Stimulated activated CD8-positive, alpha-beta memory T cell treated with anti-CD3 and anti-CD28 coated beads, Interleukin-12 subunit alpha, Interleukin-12 subunit beta, amount 100 ng/mL, for 4 hours (primary cell): ENCODE measurements at places on chromosomes 7 and 10.

GRCh38 chr10:43200538-43201390 lies 62.5 kb downstream of the CSGALNACT2 start:
- no peak for DNase-seq

DNA sequence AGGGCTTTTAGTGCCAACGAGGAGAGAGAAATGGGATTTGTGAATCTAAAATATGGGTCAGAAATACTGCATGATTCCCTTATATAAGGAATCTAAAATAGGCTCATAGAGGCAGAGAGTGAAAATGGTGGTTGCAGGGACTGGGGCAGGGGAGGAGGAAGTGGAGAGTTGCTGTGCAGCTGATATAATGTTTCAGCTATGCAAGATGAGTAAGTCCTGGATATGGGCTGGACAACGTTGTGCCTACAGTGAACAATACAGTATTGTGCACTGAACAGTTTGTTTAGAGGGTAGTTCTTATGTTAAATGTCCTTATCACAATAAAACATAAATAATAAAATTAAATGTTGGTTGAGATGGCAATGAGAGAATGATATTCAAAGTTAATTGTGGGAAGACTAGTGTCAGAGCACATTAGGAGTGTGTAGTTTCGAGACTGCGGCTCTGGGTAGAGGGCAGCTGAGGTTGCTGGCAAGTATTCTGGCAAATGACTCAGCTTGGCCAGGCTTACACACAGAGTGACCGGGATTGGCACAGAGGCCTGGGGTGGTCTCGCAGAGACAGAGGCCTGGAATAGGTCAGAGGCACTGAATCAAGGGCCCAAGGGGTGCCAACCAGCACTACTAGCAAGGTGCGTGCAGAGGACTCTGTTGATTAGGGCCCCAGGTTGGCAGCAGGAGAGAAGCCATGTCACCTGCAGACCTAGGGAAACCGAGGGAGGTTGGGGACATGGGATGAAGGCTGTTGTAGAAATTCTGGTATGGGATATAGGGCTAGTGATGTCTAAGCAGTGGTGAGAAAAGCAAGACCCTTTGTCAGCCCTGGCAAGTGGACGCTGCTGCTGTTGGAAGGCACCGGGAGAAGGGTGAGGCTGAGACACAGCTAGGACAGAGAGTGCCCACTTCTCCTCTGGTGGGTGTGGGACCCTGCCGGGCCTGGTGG lies 2.8 kb upstream of the DEPP1 start:
- DNase-seq: no peak

- DNase-seq: no peak
Measured at GRCh38 chr7:139731802-139732470, 45.9 kb downstream of the HIPK2 start.

DNA sequence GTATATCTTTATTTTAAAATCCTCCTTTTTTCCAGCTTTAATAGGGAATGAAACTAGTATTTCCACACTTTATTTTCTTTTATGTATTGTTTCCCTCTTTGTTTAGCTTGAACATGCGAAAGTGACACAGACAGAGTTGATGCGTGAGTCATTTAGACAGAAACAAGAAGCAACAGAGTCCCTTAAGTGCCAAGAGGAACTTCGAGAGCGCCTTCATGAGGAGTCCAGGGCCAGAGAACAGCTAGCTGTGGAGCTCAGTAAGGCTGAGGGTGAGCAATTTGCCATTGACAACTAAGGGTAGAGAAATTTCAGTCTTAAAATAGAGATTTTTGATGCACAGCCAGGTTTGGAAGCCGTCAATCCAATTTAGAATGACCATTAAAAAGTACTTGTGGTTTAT lies 73.1 kb downstream of the CYP51A1 start:
- DNase-seq: no peak

DNA sequence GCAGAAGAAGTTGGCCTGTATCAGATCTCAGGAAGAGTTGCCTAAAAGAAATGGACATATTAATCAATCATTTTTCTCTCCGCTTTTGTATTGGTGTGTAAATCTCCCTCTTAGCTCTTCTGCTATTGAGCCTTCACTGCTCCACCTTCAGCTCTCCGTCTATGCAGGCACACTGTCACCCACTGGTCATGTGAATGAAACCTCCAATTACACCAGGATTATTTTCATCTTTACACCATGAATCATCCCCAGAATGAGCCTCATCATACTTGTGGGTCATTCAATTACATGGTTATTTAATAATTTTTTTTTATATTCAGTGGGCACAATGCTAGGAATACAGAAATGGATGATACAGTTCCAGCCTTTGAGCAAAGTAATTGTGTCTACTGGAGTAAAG lies 92.6 kb downstream of the LRRC4 start:
- no peak for DNase-seq

- no peak for DNase-seq
Measured at GRCh38 chr7:17758008-17758407, 182.3 kb downstream of the SNX13 start.

GRCh38 chr10:129074939-129075338 lies 392.1 kb upstream of the MGMT start:
- no peak for DNase-seq

DNA sequence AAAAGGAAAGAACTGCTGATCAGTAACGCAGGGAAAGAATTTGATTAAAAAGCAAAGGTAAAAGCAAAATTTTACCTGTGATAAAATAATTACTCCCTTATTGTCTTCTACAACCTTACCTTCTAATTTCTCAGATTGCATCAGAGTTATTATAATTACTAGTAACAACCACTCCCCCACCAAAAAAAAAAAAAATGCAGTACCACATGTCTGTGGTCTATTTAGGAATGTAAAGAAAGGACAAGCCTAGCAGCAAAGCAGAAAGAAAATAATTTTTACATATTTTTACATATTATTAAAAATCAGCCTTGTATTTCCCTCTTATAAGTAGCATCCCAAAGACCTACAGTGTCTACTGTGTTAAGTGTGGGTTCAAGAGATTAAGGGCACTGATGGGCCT lies 430.4 kb downstream of the TFEC start:
- DNase-seq: no peak

GRCh38 chr10:103855424-103855823 lies at the start of gene SH3PXD2A:
Gene SH3PXD2A (minus strand): TSS chr10:103855576. CDS start chr10:103855266, 310 bp downstream.
- no peak for DNase-seq

- no peak for DNase-seq
Measured at GRCh38 chr10:8389630-8390029, 335.1 kb downstream of the GATA3 start.

GRCh38 chr7:2887816-2888215 lies 43.7 kb upstream of the GNA12 start:
- no peak for DNase-seq

- no peak for DNase-seq
Measured at GRCh38 chr7:134365341-134366054, 48.8 kb upstream of the SLC35B4 start.

- no peak for DNase-seq
Measured at GRCh38 chr10:102593074-102593803, 51.0 kb upstream of the TRIM8 start.

DNA sequence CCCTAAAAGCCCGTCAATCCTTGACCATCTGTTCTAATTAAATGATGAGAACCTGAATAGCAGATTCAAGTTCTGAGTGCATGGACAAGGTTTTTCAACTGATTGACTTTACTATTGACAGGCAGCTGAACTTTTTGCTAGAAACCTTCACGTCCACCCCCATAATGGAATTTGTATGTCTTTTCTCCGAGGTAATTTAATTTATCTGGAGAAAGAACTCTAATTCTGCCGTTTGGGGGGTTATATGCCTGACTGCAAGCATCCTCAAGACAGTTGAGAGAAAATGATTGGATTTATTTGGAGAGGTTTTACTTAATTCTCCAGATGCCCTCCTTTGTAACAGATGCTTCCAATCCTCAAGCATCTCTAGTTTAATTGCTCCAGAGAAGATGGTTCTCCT lies 1053.4 kb upstream of the AUTS2 start:
- no peak for DNase-seq

GRCh38 chr10:65100146-65100545 lies 1578.9 kb downstream of the REEP3 start:
- no peak for DNase-seq

DNA sequence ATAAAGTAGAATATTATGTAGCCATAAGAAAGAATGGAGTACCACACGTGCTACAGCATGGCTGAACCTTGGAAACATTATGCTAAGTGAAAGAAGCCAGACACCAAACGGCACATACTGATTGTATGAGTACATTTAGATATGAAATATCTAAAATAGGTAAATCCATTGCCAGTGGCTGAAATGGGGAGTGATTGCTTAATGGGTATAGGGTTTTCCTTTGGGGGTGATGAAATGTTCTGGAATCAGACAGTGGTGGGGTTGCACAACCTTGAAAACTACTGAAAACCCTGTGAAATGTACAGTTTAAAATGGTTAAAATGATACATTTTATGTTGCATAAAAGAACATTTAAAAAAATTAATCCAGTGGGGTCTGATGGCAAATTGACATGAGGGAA lies 667.9 kb downstream of the AUTS2 start:
- no peak for DNase-seq

- DNase-seq: no peak
Measured at GRCh38 chr7:12783421-12784095, 96.1 kb downstream of the ARL4A start.

GRCh38 chr10:99652800-99653390 lies 6.4 kb upstream of the ENTPD7 start:
- DNase-seq: no peak

GRCh38 chr10:30002426-30003266 lies 56.7 kb downstream of the JCAD start:
- DNase-seq: peak; percentile 32

DNA sequence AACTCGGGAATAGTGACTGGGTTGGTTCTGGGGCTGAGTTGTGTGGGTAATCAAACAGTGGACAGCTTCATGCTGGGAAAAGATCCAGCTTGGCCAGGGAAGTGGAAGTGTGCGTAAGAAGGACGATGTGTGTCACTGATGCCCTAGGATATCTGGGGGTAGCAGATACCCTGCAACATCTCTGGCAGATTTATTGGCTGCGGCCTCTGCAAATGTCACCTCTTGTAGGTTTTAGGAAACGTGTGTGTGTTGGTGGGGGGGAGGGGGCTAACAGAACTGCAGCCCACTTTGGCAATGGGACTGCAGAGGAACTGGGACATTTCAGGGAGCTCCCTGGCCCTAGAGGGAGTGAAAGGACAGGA lies 965 bp upstream of the AGAP3 start:
- DNase-seq: no peak

DNA sequence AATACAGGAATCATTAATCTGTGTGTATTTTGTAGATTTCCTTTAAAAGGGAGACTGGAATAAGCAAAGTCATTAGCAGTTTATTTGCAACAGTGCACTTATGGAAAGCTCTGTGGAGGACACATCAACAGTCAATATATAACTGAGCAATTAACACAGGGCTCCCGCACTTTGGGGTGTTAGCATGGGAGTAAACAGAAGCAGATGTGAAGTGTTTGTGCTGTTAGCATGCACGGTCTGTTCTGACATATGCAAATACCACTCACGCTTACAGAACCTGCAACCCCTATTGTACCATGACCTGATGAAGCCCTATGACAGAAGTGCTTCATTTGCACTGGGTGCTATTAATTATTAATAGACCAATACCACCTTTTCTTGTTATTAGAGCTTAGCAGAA lies 118.9 kb downstream of the PPP1R3A start:
- no peak for DNase-seq

DNA sequence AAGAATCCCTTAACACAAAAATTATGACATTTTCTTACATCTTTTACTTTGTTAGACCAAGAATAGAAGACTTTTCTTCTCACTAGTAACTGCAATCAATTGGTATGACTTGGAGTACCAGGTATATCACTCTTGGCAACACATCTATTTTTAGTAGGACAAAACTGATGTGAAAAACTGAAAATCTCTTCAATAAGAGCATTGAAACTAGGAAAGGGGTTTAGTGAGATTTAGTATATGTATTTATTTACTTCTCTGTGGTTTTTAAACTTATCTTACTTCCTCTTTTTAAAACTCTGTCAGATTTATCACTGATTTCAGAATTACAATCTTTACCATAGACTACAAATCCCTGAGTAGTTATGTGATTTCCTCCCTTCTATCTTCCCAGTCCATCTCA lies 366.2 kb downstream of the PCDH15 start:
- no peak for DNase-seq

DNA sequence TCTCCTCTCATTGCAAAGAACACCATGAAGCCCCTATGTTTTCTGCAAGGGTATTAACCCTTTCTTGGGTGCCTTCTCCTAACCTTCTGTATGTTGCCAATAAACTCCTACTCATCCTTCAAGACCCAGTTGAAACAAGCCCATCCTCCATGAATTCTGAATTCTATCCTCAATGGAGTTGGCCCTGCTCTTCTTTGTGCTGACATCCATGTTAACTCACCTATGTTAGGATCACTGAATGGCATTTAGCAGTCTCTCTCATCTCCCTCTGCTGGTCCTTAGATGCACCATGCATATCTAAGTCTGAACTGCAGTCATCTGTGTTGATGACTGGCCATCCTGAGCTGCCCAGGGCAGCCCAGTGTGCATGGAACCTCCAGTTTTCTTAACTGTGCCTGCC lies 129.8 kb downstream of the BUB3 start:
- DNase-seq: no peak

- DNase-seq: no peak
Measured at GRCh38 chr10:98370831-98371820, 43.9 kb downstream of the PYROXD2 start.

GRCh38 chr7:38671911-38672905 lies 41.0 kb upstream of the AMPH start:
- DNase-seq: no peak

DNA sequence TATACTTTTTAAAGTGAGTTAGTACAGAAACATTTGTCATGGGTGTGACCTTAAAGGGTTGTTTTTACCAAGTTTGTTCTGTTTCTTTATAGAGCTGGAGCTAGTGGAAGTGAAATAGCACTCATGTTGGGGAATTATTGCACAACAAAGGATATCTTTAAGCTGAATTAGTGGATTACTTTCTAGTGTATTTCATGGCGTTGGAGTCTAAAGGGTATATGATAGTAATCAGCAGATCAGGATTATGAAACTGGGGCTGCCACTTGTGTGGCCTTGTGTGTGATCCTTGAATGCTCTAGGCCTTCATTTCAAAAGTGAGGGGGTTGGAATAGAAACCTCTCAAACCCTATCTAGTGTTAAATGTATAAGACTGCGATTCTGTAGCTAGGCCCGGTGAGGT lies 123.6 kb downstream of the LYZL1 start:
- no peak for DNase-seq

GRCh38 chr10:77625379-77625778 lies 12.2 kb downstream of the KCNMA1 start:
- DNase-seq: no peak

DNA sequence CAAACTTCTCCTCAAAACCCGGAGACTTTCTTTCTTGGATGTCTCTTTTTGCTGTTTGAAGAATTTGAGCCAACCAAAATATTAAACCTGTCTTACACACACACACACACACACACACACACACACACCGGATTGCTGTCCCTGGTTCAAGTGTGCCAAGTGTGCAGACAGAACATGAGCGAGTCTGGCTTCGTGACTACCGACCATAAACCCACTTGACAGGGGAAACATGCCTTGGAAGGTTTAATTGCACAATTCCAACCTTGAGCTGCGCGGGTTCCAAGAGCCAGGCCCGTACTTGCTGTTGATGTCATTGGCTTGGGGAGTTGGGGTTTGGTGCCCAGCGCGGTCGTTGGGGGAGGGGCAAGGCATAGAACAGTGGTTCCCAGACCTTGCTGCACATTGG lies 1.7 kb downstream of the EGFR start:
- no peak for DNase-seq
